NCI-H1694 treated with DMSO at 0.1 percent for 48 hours (cell line): ENCODE measurements at places on chromosomes 13 and 19.
A peak's percentile ranks its signal among the peaks of the same experiment; 100 is the strongest.

DNA sequence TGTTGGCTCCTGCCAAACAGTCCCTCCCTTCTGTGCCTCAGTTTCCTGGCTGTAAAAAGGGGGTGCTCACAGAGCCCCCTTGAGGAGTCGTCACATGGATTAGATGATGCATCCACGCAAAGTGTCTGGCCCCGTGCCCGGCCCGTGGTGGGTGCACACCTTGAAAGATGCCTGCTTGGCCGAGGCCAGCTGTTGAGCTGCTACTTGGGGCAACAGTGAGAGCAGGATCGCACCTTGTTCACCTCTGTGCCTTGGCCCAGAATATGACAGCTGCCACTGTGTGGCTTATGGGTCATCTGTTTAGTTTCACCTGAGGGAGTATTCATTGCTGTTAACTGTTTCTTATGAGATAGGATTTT lies 17.7 kb downstream of the CRTC1 start:
- DNase-seq, result no peak

DNA sequence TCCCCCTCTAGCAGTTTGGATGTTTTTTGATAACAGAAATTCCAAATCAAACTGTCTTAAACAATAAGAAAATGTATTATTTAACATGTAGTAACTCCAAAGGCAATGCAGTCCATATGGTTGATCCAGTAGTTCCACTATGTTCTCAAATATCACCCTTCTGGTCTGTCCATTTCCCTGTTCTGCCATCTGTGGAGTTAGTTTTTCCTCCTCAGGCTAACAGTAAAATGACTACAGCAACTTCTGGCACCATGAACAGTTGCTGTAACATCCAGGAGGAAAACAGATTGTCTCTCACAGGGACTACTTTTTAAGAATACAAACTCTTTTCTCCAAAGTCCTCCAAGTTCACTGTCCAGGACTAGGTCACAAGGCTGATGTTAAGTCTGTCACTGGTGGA lies 455.4 kb downstream of the FGF14 start:
- DNase-seq, result peak; percentile 18

DNA sequence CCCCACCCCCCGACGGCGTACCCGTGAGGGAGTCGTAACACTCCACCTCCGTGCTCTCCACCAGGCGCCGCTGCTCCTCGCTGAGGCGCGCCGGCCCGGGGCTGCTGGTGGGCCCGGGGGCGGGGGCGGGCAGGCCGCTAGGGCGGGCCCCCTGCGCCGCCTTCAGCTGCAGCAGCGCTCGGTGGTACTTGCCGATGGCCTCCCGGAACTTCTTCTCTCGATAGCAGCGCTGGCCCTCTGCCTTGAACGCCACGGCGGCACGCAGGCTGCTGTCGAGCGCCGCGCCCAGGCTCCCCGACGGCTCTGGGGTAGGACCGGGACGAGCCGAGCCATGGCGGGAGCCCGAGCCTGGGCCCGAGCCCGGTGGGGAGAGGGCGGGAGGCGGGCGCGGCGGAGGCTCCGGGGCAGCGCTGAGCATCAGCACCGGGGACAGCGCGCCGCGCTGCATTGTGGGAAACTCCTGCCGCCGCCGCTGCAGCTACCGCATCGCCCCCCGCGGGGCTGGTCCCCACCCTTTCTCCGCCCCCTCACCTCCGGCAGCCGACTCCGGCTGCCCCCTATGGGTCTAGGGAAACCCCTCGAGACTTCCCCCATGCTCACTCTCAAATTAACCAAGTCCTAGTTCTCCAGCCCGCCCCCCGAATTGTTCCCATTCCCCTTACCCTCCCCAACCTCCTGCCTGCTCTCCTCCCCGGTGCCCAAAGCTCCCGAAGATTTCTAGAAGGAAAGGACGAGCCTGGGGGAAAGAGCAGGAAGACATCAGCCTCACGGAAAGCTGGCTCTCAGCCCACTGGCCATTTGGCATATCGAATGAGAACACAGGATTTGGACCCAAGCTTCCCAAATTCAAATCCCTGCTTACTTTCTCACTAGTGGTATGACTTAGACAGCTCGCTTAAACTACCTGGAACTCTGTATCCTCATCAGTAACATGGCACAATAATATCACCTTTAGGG lies at the start of gene TTC9B:
TSS of gene TTC9B (minus strand) at position 451 of the 957 bp plus-strand sequence. CDS start at position 448, 3 bp downstream.
- DNase-seq, result no peak

GRCh38 chr19:6213696-6214641 lies 65.8 kb downstream of the MLLT1 start:
- DNase-seq, result no peak
